ENCODE measurements at places on chromosomes 5 and 9.

GRCh38 chr5:169801324-169801777, 164.3 kb downstream of the DOCK2 start:
- DNase-seq, result no peak

DNA sequence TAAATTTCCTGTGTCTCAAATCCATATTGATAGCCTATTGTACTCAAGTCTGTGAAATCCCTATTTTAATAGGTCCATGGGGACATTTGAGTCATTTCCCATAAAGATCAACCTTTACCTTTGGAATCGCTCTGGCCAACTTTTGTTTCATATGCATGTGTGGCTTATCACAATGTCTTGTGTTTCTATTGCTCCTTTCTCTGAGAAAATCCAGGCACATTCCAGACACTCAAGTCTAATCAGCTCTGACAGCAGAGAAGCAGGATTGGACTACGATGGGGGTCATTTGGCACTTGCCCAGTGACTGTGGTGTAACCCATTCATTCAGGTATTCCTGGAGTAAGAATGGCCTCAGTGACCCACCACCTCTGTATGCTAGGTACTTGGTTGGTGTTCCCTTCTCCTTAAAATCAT, 48.4 kb downstream of the ACTBL2 start:
- DNase-seq, result no peak

GRCh38 chr9:120734607-120735410, 20.5 kb upstream of the MEGF9 start:
- no peak for DNase-seq

DNA sequence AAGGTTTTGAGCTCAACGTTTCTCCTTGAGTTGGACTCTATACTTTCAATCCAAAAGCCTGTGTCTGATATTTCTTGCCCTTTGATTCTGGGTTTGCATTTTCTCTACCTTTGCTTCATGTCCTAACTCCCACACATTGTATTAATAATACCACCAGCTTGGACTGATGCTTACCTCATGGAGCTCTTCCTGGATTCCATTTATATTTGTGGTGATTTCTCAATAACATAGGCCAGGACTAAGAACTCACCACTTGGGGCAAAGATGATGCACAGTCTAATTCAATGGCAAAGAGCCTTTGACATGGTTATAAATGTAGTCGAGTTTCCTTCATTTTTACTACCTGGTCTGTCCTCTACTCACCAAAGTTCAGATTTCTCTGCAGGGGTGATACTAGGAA, 27.5 kb upstream of the EFNA5 start:
- no peak for DNase-seq

GRCh38 chr9:75378926-75379325, 290.6 kb downstream of the OSTF1 start:
- DNase-seq, result no peak

DNA sequence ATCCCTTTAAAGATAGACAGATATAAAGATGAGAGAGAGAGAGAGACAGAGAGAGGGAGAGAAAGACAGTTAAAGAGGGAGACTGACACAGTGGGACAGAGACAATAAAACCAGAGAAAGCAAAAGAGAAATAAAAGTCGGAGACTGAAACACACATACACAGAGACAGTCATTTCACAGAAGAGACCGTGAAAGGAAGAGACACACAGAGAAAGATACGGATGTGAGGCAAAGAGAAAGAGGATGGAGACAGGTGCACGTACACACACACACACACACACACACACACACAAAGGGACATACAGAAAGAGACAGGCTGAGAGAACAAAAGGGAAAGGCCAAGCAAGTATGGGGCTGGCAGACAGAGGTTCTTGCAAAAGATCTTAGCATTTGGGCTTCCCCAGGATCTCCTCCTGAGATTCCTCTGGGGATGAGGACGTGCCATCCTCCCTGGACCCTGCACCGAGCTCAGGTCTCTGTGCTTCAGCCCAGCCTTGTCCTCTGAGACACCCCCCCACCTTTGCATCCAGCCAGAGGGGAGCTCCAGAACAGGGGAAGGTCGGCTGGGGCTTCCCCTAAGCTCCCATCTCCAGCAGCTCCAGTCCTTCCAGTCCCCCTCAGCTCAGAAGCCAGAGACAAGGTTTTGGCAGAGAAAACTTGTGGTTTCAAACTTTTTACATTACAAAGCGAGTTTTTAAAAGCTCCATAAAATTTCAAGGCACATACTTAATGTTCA, 318.4 kb upstream of the PANK3 start:
- no peak for DNase-seq

- no peak for DNase-seq
These were observed 48.4 kb downstream of the COX7C start for GRCh38 chr5:86665984-86666760.
